ENCODE measurements at places on chromosomes 13 and 19.
A peak's percentile ranks its signal among the peaks of the same experiment; 100 is the strongest.

- no peak overlapping the region for H3K4me3 ChIP-seq
- DNase-seq, result no peak
- peaks cover 3% of the 10 kb centered on the region for H3K4me1 ChIP-seq
- H3K36me3 ChIP-seq, result no peaks in the 10 kb centered on the region
- no peaks in the 10 kb centered on the region for H3K27me3 ChIP-seq
- no peak overlapping the region for H3K27ac ChIP-seq
Measured at GRCh38 chr13:97437729-97438128, 3.8 kb downstream of the RAP2A start.

DNA sequence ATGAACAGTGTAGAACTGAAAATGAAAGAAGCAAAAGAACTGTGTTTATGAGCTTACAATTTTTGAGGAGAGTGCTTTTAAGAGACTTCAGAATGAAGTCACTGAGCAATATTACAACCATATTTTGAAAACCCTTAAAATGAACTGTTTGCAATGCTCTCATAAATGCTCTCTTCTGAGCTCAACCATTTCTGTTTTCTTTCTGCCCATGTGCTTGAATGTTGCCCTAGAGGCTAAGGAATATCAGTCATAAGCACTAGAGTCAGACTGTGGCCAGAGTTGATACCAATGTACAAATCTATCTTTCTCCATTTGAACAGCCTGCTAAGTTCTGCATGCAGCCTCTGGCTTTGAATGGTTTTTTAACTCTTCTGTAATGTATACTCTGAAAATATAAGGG lies 1092.8 kb downstream of the PCDH9 start:
- no peak overlapping the region for H3K27ac ChIP-seq
- no peak overlapping the region for H3K4me3 ChIP-seq
- no peaks in the 10 kb centered on the region for H3K36me3 ChIP-seq
- no peaks in the 10 kb centered on the region for H3K4me1 ChIP-seq
- H3K27me3 ChIP-seq, result no peaks in the 10 kb centered on the region

DNA sequence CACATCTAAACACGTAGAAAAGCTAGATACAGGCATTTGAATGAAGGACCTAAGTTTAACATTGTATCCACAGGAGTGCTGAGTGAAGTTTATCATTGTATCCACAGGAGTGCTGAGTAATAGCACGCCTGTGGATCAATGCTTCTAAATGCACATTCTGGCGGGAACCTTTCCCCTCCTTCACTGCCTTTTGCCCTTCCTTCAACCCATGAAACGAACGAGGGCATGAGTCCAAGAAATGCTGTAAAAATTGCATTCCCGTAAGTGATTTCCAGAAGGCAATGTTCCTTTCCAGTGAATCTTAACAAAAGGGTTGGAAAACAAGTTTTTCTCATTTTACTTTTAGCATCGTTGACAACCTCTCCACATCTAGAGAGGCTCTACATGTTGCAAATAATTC lies 88.1 kb downstream of the ZDHHC20 start:
- H3K4me3 ChIP-seq, result no peak overlapping the region
- H3K27me3 ChIP-seq, result no peaks in the 10 kb centered on the region
- H3K36me3 ChIP-seq, result no peaks in the 10 kb centered on the region

- no peak for DNase-seq
- no peak overlapping the region for H3K4me3 ChIP-seq
- no peak overlapping the region for H3K27ac ChIP-seq
Measured at GRCh38 chr13:55159765-55160164, 1981.0 kb upstream of the PRR20A start.

DNA sequence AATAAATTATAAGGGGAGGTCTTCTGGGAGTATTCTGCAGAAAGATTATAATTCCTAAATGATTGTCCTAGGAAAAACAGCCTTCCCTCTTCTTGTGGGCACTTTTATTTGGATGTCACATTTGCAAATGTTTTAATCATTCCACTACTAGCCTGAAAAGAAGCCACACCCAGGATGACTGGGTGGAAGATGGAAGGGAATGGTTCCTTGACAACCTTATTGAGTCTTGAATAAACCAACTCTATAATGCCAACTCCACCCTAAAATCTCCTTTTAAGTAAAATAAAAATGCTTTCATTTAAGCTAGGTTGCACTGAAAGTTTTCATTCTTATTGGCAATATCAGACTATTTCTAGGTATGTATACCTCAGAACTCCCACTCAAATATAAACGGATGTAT lies 494.6 kb downstream of the RFC3 start:
- no peak for DNase-seq
- H3K36me3 ChIP-seq, result no peaks in the 10 kb centered on the region
- no peak overlapping the region for H3K27ac ChIP-seq
- H3K27me3 ChIP-seq, result no peaks in the 10 kb centered on the region

DNA sequence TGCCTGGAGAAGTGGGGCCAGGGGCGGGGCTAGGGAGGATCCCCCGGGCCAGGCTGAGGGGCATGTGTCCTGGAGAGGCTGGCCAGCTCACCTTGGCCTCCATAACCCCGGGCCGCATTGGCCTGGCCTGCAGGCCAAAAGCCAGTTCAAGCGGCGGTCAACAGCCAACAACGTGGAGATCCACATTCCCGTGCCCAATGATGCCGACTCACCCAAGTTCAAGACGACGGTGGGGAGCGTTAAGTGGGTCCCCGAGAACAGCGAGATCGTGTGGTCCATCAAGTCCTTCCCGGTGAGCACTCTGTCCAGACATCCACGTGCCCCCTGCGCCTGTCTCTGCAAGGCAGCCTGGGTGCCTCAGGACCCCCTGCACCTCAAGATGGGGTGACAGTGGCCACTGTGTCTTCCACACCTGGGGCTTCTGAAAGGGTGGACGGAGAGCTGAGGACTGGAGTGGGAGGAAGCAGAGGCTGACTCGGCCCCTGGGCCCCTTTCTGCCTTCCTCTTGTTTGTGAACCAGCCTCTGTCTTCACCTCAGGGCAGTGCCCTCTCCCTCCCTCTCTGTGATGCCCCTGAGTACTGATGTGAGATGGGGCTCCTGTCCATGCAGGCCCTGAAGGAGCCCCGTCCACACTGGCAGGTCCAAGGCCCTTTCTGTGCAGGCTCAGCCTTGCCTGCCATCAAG lies 31.1 kb downstream of the AP1M1 start:
- H3K4me1 ChIP-seq, result no peaks in the 10 kb centered on the region
- H3K36me3 ChIP-seq, result peaks cover 26% of the 10 kb centered on the region
- no peaks in the 10 kb centered on the region for H3K27me3 ChIP-seq

DNA sequence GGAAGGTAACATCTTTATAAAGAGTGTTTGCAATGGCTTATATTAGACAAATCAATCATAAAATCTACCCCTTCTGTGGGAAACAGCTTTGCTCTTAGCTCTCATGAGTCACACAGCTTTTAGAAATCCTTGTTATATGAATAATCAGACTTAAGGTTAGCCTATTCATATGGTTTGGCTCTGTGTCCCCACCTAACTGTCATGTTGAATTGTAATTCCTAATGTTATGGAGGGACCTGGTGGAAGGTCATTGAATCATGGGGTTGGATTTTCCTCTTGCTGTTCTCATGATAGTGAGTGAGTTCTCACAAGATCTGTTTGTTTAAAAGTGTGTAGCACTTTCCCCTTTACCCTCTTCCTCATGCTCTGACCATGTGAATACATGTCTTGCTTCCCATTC lies 704.2 kb upstream of the KLHL1 start:
- H3K27me3 ChIP-seq, result no peaks in the 10 kb centered on the region
- no peak overlapping the region for H3K27ac ChIP-seq
- H3K4me3 ChIP-seq, result no peak overlapping the region
- H3K36me3 ChIP-seq, result no peaks in the 10 kb centered on the region
- DNase-seq, result no peak

DNA sequence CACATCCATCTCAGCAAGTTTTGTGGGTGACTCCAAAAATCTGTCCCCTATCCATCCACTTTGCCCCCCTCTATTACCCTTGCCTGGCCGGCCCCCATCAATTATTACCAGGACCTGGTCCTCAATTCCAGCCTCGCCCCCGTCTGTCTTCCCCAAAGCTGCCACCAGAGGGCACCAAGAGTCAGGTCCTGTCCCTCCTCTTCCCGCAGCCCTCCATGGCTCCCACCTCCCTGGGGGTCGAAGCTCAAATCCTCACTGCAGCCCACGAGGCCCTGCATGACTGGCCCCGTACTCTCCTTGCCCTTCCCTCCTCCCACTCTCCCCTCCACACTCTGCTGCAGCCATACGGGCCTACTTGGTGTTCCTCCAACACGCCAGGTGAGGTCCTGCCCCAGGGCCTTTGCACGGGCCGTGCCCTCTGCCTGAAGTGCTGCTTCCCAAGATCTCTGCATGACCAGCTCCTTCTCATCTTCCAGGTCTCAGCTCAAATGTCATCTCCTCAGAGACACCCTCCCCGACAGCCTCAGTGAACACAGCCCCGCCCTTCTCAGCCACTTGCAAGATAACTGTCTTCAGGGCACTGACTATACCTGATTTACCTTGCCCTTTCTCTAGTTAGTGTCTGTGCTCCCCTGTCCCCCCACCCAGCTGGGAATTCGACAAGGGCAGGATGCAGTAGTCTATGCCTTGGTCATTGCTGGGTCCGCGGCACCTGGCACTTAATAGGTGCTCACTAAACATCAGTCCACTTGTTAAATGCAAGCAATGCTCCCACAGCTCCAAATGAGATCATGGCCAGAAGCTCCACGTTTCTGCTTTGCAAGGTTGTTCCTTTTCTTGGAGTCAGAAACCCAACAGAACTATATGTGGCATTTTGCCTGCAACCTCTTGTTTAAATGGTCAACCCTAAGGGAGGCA lies 16.8 kb upstream of the SEMA6B start:
- H3K27ac ChIP-seq, result peak overlapping the region; percentile 64
- peaks cover 26% of the 10 kb centered on the region for H3K27me3 ChIP-seq
- H3K4me3 ChIP-seq, result no peak overlapping the region
- no peak for DNase-seq

DNA sequence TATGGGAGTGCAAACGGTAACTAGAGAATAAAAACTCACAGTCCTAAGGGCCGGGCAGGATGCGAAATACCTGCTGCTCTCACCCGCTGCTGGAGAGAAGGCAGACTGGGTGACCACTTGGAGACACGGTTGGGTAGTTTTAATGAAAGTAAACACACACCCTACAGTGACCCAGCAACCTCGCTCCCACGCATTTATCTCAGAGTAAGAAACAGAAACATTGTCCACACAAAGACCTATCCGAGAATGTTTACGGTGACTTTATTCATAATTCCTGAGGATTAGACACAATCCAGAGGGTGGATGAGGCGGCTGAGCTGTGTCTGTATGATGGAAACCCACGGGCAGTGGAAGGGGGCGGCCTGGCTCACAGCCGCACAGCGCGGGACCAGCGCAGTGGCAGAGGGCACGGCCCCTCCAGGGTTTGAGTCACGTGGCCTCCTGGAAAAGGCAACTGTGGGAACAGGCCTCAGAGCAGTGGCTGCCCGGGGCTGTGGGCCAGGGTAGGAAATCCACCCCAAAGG lies 73.5 kb upstream of the C13orf46 start:
- no peaks in the 10 kb centered on the region for H3K36me3 ChIP-seq
- H3K27me3 ChIP-seq, result no peaks in the 10 kb centered on the region
- H3K4me3 ChIP-seq, result no peak overlapping the region
- DNase-seq, result no peak
- no peaks in the 10 kb centered on the region for H3K4me1 ChIP-seq
- H3K27ac ChIP-seq, result no peak overlapping the region

DNA sequence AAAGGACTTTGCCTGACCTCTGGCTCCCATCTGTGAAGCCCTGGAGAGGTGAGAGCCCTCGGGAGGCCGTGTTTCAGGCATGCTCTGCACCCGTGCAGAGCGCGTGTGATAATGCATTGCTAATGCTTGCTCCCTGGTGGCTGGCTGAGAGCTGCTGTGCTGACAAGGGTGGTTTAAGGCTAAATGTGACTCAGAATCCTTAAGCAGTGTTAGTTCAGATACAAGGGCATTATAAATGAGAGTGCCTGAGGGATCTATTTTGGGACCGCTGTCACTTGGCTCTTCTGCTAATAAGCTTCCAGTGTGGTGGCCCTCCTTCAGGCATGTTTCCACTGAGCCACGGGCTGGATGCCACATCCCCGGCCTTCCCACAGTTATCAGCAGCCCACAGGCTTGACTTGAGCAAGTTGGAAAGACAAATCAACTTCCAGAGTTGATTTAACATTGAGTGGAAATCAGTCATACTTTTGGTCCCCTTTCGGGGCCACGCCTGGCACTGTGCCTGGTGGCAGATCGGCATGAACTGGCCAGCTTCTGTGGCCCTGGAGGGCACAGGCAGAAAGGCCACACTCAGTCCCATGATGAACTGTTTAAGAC lies 17.0 kb downstream of the ALOX5AP start:
- no peaks in the 10 kb centered on the region for H3K36me3 ChIP-seq
- H3K4me1 ChIP-seq, result no peaks in the 10 kb centered on the region
- no peak for DNase-seq
- H3K27ac ChIP-seq, result no peak overlapping the region
- peaks cover 19% of the 10 kb centered on the region for H3K27me3 ChIP-seq

GRCh38 chr13:53311561-53311960 lies 282.9 kb downstream of the OLFM4 start:
- no peak overlapping the region for H3K27ac ChIP-seq
- no peak overlapping the region for H3K4me3 ChIP-seq
- no peaks in the 10 kb centered on the region for H3K27me3 ChIP-seq
- no peak for DNase-seq

- H3K27ac ChIP-seq, result no peak overlapping the region
- DNase-seq, result no peak
- no peak overlapping the region for H3K4me3 ChIP-seq
- no peaks in the 10 kb centered on the region for H3K27me3 ChIP-seq
- H3K4me1 ChIP-seq, result peaks cover 28% of the 10 kb centered on the region
- no peaks in the 10 kb centered on the region for H3K36me3 ChIP-seq
Measured at GRCh38 chr13:106159295-106160195, 375.9 kb downstream of the EFNB2 start.

DNA sequence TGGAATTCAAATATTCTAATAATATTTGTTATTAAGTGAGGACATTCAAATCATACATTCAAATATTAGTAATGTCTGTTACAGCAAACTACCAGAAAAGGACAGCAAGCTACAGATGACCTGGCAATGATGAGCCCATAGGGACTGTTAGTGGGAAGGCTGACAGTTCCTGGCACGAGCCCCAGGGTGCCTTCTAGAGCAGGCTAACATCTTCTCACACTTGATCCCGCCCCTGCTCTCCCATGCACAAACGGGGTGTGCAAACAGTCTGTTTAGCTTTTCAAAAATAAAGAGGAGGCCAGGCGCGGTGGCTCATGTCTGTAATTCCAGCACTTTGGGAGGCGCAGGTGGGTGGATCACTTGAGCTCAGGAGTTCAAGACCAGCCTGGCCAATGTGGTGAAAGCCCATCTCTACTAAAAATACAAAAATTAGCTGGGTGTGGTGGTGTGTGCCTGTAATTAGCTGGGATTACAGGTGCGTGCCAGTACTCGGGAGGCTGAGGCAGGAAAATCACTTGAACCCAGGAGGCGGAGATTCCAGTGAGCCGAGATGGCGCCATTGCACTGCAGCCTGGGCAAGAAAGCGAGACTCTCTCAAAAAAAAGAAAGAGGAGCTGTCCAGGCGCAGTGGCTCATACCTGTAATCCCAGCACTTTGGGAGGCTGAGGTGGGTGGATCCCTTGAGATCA lies 9.6 kb upstream of the GARRE1 start:
- no peaks in the 10 kb centered on the region for H3K36me3 ChIP-seq
- DNase-seq, result no peak
- no peaks in the 10 kb centered on the region for H3K27me3 ChIP-seq
- H3K4me3 ChIP-seq, result no peak overlapping the region
- no peak overlapping the region for H3K27ac ChIP-seq

Data from keratinocyte (primary cell).